ENCODE measurements at places on chromosomes 7 and 10.
A peak's percentile ranks its signal among the peaks of the same experiment; 100 is the strongest.

- no peak for DNase-seq
These were observed 120.1 kb upstream of the PITRM1 start for GRCh38 chr10:3292636-3293035.

- DNase-seq = no peak
These were observed 67.8 kb downstream of the SFMBT2 start for GRCh38 chr10:7343040-7343439.

GRCh38 chr7:157821959-157822687 is 485.3 kb downstream of the DNAJB6 start:
- no peak for DNase-seq

DNA sequence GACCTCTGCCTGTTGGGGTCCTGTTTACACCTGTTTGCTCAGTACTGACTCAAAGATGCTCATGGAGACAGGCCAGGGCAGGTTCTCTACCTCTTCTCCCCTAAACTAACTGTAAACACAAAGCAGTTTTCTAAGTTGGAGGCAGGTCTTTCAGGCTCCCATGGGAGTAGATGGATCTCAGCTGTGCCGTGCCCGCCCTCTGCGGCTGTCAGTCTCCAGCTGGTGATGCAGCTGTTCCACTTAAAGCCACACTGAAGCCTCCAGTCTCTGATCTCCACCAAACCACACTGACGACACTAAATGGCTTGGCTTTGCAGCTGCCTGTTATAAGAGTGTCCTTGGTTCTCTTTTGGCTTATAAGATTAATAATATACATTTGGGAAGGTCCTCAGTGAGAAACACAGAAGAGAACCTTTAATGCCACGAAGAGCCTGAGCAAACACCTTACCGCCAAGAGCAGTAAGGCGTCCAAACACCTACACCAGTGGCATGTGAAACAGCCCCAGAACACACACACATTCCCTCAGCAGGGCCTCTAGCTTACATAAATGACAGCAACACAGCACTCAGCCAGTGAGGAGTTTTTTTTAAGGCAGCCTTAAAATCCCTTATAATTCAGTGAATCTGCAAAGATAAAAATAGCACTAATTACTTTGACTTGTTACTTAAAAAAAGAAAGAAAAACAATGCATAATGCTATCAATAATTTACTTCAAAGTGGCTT is 60.4 kb upstream of the KCNIP2 start:
- DNase-seq = no peak

DNA sequence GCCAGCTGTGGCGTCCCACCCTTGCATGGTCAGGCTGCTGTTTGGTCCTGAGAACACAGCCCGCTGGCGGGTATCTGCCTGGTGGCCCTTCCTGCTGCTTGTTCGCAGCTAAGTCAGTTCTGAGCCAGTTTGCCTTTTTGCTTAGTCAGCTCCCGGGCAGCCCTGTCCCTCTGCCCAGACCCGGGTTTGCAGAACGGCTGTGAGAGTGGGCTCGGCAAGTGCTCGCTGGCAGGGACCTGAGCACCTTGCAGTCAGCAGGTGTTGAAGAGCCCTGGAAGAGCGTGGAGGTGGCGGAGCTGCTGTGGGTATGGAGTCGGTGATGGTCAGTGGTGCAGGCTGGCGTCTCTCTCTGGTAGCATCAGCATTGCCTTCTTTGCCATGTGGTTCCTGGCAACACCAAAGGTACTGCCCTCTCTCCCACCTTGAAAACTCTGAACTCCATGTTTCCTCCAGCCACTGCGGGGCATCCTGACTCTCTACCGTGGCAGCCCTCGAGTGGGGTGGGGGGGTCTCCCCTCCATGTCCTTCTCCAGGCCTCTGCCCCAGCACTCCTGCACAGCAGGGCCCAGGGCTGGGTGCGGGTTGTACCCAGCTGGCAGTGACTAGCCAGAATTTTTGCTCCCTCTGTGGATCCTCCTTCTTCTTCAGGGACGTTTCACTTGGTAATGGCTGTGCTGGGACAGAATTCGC is 4.6 kb downstream of the INPP5A start:
- DNase-seq = no peak

- no peak for DNase-seq
These were observed 42.3 kb downstream of the IKZF1 start for GRCh38 chr7:50346545-50347497.

- no peak for DNase-seq
These were observed 94.3 kb upstream of the FRMD4A start for GRCh38 chr10:14425034-14425433.

- peak; percentile 32 for DNase-seq
These were observed 133.5 kb upstream of the PRSS58 start for GRCh38 chr7:142391191-142391992.

GRCh38 chr7:105487579-105488571 is 34.2 kb downstream of the PUS7 start:
- DNase-seq = peak; percentile 73

DNA sequence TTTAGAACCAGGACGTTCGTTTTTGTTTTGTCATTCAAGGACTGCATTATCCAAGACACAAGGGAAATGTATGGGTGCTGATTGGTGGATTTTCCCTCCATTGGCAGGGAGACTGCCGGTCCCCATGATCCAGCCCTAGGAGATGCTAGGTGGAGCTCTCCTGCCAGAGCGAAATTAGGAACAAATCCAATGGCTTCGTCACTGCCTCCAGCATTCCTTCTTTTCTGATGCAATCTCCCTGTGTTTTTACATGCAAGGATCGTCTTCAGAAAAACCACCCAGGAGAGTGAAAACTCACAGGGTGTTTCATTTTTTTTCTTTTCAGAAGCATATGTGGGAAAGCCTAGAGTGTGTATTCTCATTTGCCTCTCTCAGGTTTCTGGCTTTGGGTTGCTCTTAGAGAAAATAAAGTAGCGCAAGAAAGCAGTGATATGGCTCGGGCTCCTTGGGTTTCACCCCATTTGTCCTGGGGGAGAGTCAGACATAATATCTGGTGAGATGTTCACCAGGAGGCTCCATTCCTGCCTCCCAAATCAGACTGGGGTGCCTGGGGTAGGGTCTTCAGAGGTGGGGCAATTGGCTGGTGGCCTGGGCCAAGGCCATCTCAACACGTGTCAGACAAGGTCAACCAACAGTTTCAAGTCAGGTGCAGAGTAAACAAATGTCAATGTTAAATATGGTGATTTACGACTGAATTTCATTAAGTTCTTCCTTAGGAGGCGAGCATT is 450.9 kb upstream of the MKI67 start:
- no peak for DNase-seq

- no peak for DNase-seq
These were observed 45.9 kb downstream of the PTF1A start for GRCh38 chr10:23238015-23238414.

DNA sequence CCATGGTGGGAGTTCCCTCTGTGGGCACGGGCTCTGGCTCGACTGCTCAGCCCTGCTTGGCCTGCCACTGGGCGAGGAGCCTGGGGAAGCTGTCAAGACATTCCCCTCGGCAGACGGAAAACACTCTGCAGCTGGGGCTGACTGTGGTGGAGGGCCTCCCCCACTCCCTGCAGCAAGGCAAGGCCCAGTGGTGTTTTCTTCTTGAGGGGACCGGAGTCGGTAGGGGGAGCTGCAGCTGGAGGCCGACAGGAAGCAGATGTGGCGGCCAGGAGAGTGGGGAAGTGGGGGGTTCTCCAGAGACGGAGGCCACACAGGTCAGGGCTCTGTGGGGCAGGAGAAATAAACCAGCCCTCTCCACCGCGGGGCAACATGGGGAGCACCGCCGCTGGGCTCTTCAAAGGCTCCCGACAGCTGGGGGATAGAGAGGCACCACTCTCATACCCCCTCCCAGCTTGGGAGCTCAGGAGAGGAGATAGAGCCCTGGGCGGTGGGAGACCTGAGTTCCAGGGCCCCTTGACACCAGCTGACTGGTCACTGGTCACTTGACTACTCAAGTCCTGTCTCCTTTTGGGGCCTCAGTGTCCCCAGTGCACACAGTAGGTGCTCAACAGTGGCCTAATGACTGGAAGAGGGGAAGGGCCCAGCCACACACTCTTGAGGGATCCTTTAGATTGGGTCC is 43.4 kb downstream of the PPIF start:
- DNase-seq = no peak
